Muscle of back (tissue), 13 donors: ENCODE measurements at places on chromosomes 2 and 18.
A peak's percentile ranks its signal among the peaks of the same experiment; 100 is the strongest.

DNA sequence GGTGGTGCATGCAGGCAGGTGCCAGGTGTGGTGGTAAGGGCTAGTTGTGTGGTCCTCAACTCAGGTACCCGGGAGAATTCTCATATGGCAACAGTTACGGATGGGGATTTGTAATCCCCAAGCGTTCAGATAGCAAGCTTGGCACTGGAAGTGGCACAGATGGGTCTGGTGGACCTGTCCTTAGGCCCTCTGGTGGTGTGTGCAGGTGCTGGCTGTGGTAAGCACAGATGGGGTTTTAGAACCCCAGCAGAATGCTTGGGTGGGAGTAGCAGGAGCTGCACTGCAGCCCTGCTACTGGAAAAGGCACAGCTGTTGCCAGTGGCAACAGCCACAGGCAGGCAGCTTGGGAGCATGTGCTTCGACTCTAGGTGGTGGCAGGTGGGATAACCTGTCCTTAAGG lies 948.2 kb upstream of the FAM98A start:
- no peak for DNase-seq

GRCh38 chr18:13530879-13531387 lies 195.4 kb downstream of the FAM210A start:
- DNase-seq: peak; percentile 68

DNA sequence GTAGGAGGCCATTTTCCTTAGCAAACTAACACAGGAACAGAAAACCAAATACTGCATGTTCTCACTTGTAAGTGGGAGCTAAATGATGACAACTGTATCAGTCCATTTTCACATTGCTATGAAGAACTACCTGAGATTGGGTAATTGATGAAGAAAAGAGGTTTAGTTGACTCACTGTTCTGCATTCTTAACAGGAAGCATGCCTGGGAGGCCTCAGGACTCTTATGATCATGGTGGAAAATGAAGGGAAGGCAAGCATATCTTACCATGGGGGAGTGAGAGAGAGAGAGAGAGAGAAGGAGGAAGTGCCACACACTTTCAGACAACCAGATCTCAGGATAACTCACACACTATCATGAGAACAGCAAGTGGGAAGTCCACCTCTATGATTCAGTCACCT lies 105.3 kb downstream of the PARD3B start:
- DNase-seq: no peak

DNA sequence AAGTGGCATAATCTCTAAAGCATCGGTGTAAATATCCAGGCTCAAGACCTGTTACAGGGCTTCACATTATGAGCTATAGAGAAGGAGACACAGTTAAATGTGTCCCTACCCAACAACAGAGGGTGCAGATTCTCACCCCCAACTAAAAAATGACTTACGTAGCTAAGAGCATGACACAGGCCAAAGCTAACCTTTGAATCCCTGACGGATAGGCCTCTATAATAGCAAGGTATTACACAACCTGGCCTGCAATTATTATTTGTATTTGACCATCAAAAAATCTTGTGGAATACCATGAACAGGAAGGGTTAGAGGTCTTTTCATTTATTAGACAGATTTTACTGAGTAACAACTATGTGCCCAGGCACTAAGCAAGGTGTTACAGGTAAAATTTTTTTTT lies 45.1 kb downstream of the RNU4ATAC start:
- DNase-seq: no peak

DNA sequence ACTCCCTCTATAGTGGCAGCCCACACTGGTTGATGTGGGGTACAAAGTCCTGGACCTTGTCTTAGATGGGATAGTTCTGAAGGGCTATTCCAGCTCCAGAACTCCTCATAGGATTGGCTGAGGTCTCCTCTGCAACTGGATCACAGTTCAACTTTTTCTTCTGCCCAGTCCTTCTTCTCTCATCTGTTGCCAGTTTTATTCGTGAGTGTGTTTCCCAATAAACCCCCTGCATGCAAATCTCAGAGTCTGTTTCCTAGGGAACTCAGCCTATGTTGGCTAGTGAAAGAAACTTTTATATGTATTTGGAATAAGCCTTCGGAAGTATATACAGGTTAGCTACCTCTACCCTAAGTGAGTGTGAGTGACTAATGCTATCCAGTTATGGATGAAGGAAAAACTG lies 823.4 kb downstream of the SLC4A3 start:
- DNase-seq: no peak

DNA sequence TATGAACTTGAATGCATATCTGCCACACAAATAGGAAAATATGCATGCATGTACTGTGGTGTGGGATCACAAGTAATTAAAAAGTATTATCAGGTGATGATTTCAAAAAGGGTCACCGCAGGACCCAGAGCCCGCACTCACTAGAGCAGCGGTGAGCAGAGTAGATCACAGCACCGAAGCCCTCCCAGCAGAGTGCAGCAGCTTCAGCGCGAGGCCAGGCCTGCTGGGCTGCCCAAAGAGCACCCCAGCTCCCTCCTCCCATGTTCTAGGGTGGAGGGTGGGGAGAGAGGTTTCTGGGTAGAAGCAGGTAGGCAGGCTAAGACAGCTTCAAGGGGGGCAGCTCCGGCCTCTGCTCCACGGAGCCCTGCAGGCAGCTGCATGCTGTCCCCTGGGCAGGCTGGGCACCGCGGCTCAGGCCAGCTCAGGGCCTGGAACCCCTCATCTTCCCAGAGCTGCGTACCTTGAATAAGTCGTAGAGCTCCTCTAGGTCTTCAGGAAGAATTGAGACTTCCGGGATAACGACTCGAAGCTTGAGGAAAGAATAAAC lies 24.9 kb downstream of the RPL31 start:
- DNase-seq: no peak

DNA sequence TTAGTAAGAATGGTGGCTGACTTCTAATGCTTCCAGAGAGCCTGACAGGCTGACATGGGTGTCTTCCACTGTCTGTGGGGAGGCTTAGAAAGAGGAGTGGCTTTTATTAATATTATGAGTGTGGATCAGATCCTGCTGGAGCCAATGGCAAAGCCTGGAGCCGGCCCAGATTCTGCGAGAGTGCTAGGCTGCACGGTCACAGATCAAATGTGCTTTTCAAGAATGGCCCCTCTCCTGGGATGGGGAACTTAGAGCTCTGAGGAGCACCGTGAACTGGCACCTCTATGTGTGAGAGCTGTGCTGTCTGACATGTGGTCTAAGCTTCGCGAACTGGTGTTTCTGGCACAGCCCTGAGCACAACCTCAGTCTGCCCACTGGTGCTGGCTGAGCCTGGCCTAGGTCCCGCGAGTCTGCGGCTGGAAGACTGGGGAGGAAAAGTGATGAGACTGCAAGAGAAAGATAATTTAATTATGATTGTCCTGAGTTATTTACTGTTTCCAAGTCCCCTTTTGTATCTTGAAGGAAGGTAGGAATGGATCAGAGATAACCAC lies 70.4 kb downstream of the ASAP2 start:
- no peak for DNase-seq

DNA sequence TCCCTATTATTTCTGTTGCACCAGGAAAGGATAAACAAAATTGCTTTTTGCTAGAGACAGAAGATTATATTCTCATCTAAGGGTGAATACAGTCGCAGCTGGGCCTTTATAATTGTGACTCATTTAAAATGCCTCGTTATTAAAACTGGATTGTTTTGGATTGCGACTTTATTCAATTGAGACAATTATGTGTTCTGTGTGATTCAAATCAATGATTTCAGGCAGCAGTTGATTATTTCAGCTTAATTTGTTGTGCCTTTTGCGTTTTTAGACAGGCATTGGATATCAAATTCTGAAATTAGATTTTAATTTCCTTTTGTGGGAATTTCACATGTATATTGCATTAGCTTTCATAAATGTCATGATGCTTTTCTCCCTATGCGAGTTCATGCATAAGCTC lies 778.1 kb upstream of the SOX11 start:
- no peak for DNase-seq

DNA sequence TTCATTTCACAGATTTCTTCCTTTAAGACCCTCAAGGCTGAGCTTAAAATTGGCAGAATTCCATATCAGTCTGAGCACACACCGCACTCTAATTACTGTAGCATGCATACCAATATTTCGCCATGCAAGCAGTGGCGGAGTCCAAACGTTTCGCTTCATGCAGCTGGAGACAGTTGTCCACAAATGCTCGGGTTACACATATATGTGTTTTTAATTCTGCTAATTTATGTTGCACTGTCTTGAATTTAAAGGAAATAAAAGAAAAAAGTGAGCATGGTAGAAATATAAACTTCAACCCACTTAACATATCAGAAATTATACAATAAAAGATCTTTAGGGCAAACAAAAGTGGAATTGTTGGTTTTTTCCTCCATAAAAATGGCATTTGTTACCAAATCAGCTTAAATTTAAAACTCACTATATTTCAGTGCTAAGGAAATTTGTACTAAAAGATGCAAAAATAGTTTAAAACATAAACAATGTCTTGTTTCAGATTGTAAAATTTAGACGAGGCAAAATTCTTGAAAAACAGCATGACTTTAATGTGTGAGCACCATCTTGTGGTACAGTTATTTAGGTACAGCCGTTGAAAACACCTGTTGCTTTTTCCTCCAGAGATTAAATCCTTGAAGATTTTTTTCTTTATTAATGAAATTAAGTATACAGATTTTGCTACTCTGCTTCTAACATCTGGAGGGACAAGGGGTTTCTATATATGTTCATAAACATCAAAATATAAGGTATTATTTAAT lies 24.1 kb upstream of the KANSL1L start:
- DNase-seq: peak; percentile 47

DNA sequence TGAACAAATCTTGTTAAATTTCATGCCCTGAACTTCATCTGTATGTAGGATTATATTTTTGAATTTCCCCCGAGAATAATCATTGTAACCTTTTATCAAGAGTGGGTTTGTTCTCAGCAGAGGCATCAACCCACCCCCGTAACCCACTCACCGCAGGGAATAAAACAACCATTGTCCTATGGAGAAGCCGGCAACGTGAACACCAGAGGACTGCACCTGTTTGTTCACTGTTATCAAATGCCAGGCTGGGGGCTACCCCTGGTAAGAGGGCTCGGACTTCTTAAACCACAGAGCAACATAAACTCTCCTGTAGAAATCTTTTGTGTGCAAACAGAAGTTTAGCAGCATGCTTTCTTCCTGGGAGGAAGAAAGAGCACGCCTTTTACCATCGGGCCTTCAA lies 610.4 kb downstream of the ERBB4 start:
- no peak for DNase-seq

DNA sequence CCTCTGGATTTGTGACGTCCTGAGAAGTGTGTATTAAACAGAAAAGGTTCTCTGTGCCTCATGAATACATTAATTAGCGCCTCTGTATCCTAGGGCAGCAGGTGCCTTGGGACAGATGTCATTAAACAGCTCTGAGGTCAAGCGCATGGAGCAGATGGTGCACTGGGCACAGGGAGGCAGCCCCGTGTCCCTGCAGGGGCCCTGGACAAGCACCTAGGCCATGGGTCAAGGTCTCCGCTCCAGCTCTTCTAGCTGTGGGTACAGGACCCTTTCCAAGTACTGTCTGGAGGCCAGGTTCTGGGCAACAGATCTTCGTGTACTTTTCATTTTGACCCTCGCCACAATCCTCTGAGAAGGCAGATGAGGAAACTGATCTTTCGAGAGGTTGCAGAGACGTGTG lies 126.4 kb downstream of the KCTD1 start:
- no peak for DNase-seq

DNA sequence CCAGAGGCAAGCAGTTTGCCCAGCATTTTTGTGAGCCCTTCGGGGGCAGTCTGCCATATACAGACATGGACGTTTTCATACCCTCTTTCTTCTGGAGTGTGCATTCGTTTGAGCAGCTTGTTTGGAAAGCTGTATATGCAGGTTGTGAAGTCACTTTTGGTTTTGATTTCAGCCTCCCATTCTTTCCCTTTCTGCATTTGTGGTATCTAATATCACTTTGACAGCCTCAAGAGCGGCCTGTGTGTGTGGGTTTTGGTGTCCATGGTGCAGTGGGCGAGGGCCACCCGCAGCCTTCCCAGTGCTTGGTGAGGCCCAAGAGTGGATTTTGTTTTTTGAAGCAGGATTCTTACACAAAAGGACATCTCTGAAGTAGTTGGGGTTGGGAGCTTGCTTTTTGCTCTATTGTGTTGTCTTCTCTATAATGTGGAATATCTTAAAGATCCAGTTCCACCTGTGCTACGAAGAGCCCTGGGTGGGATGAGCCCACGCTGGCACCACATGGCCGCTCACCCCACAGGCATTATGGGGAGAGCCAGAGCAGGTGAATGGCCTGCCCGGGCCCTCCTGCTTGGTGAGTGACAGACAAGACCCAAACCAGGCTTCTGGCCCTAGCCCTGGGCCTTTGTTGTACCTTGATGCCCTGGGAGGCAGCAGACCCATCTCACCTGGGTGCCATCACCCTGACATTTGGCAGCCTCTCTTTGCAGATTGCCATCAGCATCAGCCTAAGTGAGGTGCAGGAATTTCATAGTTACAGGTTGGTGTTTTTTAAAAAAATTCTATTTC lies 29.5 kb downstream of the INPP4A start:
- DNase-seq: no peak

DNA sequence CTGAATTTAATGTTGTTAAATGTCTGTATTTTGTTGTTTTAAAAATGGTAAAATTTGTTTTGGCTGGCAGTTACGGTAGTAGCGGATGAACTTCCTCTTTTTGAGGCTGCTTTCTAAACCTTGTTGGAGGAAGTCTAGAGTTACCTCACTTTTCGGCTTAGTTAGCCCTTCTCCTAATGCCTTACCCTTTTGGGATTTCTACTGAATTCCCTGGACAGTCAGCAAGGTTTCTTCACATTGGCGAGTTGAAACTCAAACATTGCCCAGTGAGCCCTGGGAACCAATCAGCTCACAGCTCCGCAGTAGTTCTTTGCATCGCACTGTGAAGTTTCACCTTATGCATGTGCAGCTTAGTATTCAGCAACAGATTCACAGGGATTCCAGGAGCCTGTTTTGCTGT lies 55.2 kb downstream of the TMEM247 start:
- DNase-seq: no peak

GRCh38 chr2:39313575-39313974 lies 69.8 kb upstream of the CDKL4 start:
- no peak for DNase-seq

DNA sequence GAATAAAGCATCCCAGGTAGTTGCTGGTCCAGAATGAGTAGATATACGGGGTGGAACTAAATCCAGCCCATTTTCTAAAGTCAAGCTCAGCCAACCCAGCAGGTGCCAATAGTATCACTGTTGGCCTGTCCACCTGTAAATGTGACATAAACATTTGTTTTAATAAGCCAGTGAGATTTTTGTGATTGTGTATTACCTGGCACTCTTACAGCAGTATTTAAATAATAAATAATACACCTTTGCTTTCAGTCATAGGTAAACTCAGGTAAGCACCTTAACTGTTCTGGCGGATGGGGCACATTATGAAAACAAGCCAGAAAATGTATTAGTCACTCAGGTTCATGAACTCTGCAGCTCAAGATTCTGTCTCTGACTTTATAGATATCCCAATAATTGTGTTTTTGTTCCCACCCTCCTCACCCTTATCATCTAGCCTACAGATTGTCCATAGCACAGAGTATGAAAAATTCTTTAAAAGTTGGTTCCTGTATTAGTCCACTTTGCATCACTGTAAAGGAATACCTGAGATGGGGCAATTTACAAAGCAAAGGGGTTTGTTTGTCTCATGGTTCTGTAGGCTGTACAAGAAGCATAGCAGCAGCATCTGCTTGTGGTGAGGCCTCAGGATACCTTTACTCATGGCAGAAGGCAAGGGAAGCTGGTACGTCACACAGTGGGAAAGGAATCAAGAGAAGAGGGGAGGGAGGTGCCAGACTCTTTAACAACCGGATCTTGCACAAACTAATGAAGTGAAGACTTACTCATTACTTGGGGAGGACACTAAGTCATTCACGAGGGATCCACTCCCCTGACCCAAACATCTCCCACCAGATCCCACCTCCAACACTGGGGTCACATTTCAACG lies 73.0 kb upstream of the CYRIA start:
- no peak for DNase-seq
